ENCODE measurements at places on chromosomes 7 and 10. TPM values are rescaled to one million over a fixed set of nuclear protein-coding genes. Genes with fewer than 3 reads are reported as not detected.

DNA sequence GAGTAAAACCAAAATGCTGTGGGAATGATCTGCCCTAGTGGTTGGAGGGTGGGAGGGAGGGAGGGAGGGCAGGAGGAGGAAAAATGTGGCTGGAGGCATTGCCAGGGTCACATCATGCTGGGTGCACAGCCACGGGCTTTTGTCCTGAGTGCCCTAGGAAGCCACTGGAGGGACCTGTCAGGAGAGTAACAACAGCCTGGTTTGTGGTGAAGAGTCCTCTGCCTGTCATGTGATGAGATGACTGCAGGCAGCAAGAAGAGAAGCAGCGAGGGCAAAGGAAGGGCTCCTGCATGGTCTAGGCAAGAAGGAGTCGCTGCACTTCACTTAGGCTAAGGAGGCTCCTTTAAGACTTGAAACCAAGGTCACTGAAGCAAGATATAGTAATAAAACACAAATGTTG lies 65.6 kb downstream of the PKD1L1 start:
- DNase-seq, result no peak
- H3K4me3 ChIP-seq, result no peak overlapping the region
- no peaks in the 10 kb centered on the region for H3K4me1 ChIP-seq
- no peaks in the 10 kb centered on the region for H3K36me3 ChIP-seq

GRCh38 chr7:151491859-151492258 lies 27.8 kb downstream of the RHEB start:
- DNase-seq, result no peak
- no peak overlapping the region for H3K27ac ChIP-seq
- no peaks in the 10 kb centered on the region for H3K27me3 ChIP-seq
- H3K36me3 ChIP-seq, result peaks cover 23% of the 10 kb centered on the region
- peaks cover 24% of the 10 kb centered on the region for H3K4me1 ChIP-seq

GRCh38 chr10:119413471-119414080 lies 128.9 kb downstream of the RGS10 start:
- no peak overlapping the region for H3K27ac ChIP-seq
- no peaks in the 10 kb centered on the region for H3K27me3 ChIP-seq
- no peak overlapping the region for H3K4me3 ChIP-seq
- no peak for DNase-seq
- H3K4me1 ChIP-seq, result no peaks in the 10 kb centered on the region
- peaks cover 5% of the 10 kb centered on the region for H3K36me3 ChIP-seq

GRCh38 chr10:69949770-69950169 lies 102.9 kb upstream of the MACROH2A2 start:
- no peaks in the 10 kb centered on the region for H3K36me3 ChIP-seq
- peaks cover 4% of the 10 kb centered on the region for H3K27me3 ChIP-seq
- H3K27ac ChIP-seq, result no peak overlapping the region
- no peak for DNase-seq
- no peaks in the 10 kb centered on the region for H3K4me1 ChIP-seq

DNA sequence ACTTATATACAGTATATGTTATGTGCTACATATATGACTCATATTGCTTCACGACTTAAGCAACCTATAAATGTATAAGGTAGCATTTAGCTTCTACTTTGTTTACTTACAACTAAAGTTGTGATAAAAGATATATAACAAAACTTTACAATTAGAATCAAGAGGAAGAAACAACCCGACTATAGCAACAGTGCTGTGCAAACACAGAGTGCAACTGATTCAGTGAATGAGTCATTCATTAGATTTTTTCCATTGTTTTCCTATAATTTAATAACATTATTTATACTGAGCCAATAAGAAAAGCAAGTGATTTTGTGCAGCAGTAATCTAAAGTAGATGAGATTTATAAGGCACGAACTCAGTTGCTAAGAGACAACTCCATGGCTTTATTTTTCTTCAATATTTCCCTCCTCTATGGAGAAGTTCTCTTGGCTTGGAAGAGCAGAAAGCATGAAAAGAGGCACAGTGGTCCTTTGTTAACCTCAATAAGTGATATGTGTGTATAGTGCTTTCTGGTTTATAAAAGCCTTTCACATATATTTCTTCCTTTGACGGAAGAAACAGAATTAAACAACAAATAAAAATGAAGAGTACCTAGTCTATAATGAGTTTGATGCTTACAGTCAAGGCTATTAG lies 19.8 kb downstream of the CEP41 start:
- no peak for DNase-seq
- H3K4me3 ChIP-seq, result no peak overlapping the region
- H3K27me3 ChIP-seq, result no peaks in the 10 kb centered on the region

DNA sequence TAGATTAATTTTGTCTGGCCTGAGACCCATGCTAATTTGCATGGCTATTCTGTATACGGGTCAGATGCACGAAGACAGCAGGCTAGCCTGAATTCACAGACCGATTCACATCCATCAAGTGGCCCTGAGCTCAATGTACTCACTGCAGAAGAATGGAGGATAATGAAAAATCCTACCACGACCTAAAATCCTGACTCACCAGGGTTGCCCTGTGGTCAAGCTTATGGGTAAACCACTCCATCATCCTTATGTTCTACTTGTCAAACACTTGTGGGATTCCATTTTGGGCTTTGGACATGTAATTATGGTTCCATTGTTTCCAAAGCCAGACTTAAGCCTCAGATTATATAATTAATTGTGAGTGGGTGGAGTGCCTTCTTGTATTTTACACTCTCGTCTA lies 110.4 kb upstream of the ZNF438 start:
- no peak overlapping the region for H3K4me3 ChIP-seq
- DNase-seq, result no peak
- H3K27ac ChIP-seq, result no peak overlapping the region
- no peaks in the 10 kb centered on the region for H3K27me3 ChIP-seq
- H3K36me3 ChIP-seq, result peaks cover 2% of the 10 kb centered on the region

GRCh38 chr7:46864716-46865115 lies 717.2 kb downstream of the TNS3 start:
- no peak overlapping the region for H3K4me3 ChIP-seq
- H3K4me1 ChIP-seq, result no peaks in the 10 kb centered on the region
- DNase-seq, result no peak
- no peaks in the 10 kb centered on the region for H3K27me3 ChIP-seq
- no peaks in the 10 kb centered on the region for H3K36me3 ChIP-seq

GRCh38 chr7:40700653-40701421 lies 566.0 kb downstream of the SUGCT start:
- H3K27me3 ChIP-seq, result no peaks in the 10 kb centered on the region
- H3K4me1 ChIP-seq, result peaks cover 26% of the 10 kb centered on the region
- H3K27ac ChIP-seq, result peak overlapping the region; percentile 75

Gene TSPAN33
- 9.5 TPM for total RNA-seq

Gene LRRD1
- total RNA-seq, result not detected

Gene PRKCQ
- total RNA-seq, result 45.9 TPM

Gene TMEM60
- 11.0 TPM for total RNA-seq

Gene ENTPD1
- total RNA-seq, result 26.3 TPM

Measured in activated T-helper 1 cell treated with anti-CD3 and anti-CD28 coated beads, Interleukin-12 subunit alpha, Interleukin-12 subunit beta, Interleukin-2, Interleukin-4 antibody, amounts not matched to agents 30 ng/mL and 10 ng/mL and 1 ng/mL, durations not matched to agents 14 hours and 24 hours and 36 hours (primary cell).